ENCODE measurements at places on chromosomes 11 and 22.
A peak's percentile ranks its signal among the peaks of the same experiment; 100 is the strongest.

GRCh38 chr11:8294251-8294935 lies 30.7 kb upstream of the LMO1 start:
- DNase-seq, result no peak

DNA sequence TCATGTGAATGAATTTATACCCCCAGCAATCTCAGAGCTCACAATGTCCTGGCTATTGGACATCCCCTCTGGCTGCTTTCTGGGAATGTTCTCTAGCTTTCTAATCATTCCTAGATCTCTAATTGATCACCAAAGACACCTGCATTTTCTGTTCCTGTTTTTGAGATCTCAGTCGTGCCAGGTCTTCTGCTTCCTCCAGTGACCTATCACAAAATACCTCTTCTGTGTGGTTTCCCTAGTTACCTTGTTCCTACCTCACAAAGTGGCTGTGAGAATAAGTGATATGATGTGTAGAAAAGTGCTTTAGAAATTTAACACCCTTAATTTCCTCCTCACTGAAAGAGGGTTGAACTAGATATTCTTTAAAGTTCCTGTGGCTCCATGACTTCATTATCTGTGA lies 92.2 kb downstream of the LUZP2 start:
- no peak for DNase-seq

GRCh38 chr11:115673720-115674119 lies 169.5 kb upstream of the CADM1 start:
- DNase-seq, result no peak

DNA sequence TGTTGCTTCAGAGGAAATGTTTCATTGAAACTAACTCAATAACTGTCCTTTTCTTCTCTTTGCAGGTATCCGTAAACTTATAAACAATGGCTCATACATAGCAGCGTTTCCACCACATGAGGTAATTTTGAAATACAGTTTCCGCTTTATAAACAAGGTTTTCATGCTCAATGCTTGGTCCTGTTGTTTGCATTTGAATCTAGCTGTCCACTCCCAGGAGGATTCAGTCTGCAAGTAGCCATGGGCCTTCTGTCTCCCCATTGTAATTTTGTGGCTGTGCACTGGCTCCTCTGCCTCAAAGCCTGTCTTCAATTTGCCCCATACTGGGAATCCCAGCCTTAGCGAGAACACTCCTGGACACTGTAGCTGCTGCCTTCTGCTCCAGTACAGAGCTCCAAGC lies 34.7 kb downstream of the MUC15 start:
- DNase-seq, result no peak

DNA sequence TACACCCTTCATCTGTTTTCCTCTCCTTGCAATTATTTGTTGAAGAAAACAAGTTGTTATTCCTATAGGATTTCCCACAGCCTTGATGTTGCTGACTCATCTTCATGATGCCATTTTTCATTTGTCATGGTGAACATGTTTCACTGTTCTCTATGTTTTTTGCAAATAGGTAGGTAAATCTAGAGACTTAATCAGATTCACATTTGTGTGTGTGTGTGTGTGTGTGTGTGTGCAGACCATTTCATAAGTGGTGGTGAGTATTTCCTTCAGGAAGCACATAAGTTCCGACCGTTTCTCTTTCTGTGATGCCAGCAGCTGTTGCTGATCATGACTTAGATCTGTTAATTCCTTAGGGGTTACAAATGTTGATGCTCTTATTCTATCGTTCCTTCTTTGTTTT lies 80.3 kb upstream of the IZUMO1R start:
- DNase-seq, result no peak

DNA sequence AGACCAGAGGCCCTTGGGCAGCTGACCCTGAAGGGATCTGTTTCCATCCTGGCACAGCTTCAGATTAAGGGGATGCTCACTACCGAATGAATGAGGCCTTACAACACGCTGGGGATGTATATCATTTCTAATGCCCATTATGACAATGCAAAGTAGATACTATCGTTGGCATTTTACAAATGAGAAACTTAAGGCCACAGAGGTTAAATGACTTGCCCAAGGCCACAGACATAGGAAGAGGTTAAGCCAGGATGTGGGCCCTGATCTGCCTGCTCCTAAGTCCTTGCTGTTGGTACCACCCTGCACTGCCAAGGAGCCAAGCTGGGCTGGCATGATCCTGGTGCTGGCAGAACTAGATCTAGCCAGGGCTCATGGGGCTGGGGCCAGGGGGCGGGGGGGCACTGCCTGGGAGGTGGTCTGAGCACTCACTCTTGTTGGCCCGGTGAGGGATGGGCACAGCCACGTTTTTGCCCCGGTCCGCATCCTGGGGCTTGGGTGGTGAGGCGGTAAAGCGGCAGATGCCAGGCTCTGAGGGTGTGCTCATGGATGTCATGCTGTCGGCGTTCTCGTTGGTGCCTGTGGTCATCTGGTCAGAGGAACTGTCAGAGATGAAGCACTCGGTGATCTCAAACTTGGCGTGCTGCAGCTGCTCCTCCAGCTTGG lies 102.8 kb downstream of the CEP164 start:
- DNase-seq, result no peak

GRCh38 chr11:71446150-71446549 lies 2.0 kb downstream of the DHCR7 start:
- DNase-seq, result no peak

DNA sequence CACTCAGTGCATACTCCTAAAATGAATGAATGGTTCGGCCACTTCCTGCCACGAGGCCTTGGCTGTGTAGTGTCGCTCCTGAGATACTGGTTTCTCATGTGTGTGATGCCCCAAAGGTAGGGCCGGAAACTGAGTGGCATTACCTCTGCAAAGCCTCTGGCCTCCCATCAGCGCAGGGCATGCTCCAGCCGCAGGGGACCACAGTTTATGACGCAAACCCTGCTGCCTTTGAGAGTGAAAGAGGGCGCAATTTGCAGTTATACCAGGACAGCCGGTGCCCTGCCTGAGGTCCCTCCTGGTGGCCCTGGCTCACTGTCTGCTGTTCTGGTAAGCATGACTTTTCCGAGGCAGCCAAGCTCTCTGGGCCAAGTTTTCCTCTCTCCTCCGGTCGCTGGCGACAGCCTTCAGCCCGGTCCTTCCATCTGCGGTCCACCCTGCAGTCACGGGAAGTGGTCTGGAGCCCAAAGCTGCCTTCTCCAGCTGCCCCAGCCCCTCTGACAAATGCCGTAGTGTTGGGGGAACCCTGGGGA lies 2.4 kb upstream of the FGF3 start:
- no peak for DNase-seq

DNA sequence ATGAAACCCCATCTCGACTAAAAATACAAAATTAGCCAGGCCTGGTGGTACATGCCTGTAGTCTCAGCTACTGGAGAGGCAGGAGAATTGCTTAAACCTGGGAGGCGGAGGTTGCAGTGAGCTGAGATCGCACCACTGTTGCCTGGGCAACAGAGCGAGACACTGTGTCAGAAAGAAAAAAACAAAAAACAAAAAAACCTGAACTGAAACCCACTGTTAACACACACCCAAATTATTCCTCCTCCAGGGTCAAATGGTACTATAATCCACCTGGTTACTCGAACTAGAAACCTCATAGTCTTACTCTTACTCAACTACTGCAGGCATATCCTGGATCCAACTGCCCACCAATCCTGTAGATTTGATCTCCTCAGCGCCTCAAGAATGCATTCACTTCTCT lies 35.5 kb downstream of the USP28 start:
- no peak for DNase-seq

DNA sequence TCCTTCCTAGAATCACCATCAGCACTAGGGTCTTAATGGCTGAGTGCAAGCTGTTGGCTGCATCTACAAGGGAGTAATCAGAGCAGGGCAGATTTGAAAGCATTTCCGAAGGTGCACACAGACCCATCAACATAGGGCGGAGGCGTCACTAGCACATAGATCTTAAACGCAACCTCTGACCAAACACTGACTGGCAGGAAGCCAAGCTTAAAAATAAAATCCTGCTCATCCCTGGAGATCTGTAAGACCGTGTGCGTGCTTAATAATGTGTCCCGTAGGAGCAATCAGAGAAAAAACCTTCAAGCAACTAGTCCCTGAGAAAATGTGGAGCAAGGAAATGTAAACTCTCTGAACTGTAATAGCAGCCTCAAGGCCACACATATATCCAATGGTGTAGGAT lies 470.5 kb downstream of the ETS1 start:
- peak; percentile 3 for DNase-seq

DNA sequence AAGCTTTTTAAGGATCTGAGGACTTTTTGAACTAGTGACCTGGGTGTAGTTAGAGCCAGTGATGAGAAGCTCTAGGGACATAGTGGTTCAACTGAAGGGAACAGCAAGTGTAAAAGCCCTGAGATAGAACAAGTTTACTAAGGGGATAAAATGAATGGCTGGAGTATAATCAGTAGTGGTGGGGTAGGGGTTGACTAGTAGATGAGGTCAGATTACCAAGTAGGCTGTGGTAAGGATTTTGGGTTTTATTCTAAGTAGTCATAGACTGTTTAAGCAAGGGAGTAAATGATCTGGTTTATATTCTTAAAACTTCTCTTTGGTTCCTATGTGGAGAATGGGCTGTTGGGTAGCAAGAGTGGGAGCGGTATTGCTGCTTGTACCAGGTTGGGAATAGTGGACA lies 15.3 kb downstream of the TRIM44 start:
- DNase-seq, result no peak

GRCh38 chr22:20537983-20538382 lies 30.6 kb downstream of the MED15 start:
- DNase-seq, result no peak
